ENCODE measurements at places on chromosomes 2 and 18.

DNA sequence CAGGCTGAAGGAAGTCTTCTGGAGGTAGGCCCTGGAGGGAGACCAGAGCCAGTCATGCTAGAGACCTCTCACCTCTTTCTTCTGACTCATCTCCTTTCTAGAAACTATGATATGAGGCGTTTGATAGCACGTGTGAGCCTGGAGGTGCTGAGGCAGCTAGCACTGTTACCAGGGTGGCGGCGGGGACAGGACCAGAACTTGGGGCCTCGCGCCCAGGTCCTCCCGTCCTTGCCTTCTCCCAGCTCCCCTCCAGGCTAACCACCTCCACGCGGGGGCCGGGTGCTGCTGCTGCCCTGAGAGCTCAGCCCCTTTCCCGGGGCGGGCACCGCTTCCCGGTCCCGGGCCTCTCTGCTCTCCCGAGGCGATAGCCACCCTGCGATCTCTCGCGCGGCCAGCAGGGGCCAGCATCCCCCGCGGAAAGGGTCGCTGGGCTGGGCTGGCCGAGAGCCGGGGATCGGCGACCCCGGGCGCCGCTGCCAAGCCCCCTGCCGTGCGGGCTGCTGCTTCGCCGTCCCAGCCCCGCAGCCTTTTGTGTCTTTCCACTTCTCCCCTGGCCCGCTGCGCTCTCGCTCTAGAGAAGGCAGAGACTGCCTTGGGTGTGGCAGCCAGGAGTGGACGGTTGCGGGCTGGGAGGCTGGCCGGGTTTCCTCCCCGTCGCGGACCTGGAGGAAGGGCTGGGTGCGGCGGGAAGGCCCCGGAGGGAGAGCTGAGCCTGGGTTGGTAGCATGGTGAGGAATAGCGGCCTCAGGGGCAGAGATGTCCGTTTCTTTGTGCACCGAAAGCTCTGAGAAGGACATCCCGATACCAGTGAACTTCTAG, 49.1 kb downstream of the TMEM17 start:
- peak; percentile 40 for DNase-seq

DNA sequence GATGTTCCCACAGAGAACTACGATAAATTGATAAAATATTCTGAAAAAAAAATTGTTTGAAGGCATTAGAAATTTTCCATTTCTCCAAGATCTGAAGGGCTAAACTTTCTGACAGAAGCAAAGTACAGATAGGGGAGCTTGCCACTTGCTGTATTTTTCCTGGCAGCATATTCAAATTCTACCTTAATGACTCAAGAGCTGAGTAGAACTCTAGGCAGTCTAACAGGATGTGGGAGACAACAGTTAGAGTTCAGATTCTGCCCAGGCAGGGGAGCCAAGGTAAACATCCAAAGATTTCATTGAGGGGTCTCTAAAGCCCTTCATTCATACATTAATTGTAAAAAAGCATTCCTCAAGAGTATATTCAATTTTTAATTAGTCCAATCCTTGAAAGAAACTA, 46.0 kb upstream of the RIT2 start:
- DNase-seq: no peak

GRCh38 chr2:69169655-69170389, 156.8 kb downstream of the ANTXR1 start:
- DNase-seq: no peak

GRCh38 chr18:26909599-26910290, 44.2 kb upstream of the AQP4 start:
- DNase-seq: no peak

- no peak for DNase-seq
Observed at GRCh38 chr2:48248251-48248933, 281.6 kb upstream of the STON1 start.

GRCh38 chr2:41475959-41476358, 571.9 kb upstream of the PKDCC start:
- no peak for DNase-seq

DNA sequence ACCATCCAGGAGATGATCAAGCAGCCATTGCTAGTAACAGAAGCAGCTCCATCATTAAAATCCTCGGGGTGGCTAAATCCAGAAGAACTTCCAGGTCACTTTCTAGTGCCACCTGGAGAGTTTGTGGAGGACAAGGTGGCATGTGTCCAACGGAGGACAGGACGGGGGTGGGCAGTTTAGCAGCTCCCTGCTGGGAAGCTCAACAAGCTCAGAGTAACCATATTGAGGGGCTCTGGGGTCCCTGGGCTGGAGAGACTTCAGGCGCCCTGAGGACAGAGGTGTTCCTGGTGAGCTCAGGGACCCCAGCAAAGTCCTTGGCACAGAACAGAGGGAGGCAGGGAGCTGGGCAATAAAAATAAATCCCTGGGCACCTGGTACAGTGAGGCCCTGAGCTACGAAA, 140.0 kb upstream of the FHL2 start:
- no peak for DNase-seq

- no peak for DNase-seq
Observed at GRCh38 chr2:160292225-160292624, 92.2 kb upstream of the ITGB6 start.

GRCh38 chr2:100257939-100258338, 64.4 kb downstream of the LONRF2 start:
- no peak for DNase-seq

GRCh38 chr2:44389895-44390294, 28.1 kb downstream of the CAMKMT start:
- no peak for DNase-seq

DNA sequence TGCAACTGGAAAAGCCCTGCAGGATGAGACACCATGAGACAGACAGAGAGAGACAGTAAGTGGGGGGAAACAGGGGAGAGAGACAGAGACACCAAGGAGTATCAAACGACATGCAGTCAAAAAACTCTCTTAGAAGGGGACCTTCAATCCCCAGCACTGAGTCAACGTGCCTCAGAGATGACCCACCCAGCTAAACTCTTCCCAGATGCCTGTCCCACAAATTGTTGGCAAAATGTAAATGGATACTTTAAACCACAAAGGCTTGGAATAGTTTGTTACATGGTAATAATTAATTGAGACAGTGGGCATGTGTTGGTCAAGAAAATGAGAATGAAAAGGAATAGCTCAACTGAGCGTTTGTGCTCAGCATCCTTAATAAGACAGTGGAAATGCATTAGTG, 98.3 kb downstream of the GRB14 start:
- no peak for DNase-seq

DNA sequence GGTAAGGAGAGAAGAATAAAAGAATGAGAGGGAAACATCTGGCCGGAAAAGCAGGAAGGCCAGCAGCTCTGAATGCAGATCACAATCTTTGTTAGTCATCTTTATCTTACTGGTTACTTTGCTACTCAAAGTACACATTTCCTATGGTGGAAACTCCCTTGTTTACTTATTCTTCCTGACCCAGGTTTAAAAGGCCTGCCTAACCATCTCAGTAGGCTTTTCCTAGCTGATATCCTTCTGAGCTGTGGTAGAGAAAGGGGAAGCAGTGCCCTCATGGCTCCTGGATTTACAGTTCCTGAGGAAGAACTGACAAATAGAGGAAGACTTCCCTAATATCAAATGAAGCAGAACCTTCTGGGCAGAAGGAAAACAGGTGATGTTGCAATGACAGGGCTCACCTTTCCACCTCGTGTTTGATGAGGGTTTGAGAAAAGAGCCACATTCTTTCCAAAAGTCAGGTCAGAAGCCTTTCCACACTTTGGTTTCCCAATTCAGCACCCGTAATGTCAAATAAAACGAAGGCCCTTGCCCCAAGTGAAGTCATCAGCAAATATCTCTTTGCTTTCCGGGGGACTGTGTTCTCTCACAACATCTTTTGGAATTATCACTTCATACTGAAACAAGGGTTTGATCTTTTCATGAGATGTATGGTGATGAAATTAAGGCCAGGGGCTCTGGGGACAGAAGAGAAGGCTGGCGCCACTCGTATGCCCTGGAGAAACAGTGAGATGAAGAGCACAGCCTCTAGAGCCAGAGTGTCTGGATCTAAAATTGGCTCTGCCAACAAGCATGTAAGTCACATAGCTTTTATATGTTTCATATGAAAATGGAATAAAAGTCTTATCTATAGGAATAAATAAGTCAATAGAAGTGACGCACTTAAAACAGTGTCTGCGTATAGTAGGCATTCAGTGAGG, 26.7 kb upstream of the APOB start:
- no peak for DNase-seq

DNA sequence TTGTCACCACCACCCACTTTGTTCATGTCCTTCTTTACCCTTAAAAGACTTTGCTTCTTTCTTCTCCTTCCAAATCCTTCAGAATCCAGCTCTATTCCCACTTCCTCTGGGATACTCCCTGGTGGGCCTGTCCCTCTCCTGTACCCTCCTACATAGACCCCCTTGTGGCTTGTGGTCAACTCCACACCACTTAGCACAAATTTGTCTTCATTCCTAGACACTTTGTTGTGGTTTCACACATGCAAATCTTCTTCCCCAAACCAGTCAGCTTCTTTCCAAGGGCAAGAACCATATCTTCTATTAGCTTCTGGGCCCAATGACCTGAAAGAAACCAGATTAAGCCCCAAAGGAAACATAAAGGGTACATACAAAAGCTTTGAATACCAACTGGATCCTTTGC, 342.4 kb downstream of the TNS1 start:
- DNase-seq: no peak

DNA sequence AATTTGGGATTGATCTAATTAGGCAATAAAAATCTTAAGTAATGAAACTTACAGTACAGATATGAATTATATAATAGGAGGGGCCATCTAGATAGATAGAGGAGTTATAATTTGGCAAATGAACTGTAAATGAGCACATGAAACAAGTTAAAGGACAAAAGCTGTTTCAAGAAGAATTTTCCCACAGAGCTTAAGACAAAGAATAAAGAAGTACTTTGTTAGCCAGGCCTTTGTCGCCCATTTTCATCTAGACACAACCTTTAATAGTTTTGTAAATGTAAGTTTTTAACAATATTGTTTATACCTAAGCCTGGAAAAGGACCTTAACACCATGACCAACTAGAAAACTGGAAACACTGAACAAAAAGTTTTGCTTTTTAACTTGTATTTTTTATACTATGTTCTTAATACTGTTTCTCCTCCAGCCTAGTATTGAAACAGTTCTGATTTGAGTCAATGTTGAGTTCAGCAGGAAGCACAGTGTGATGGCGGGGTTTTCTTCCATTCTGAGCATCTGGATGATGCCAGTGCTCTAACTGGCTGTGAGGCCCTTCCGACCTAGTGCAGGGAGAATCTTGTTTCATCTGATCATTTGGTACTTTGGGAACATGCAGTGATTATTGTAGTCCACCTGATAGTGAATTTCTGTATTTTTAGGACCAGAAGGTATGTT, 37.6 kb downstream of the FARP2 start:
- no peak for DNase-seq

Data from activated CD4-positive, alpha-beta T cell treated with anti-CD3 and anti-CD28 coated beads, Interleukin-2, amount 50 U/mL, for 24 hours (primary cell).